ENCODE measurements at places on chromosomes 7 and 10. TPM values are rescaled to one million over a fixed set of nuclear protein-coding genes. Genes with fewer than 3 reads are reported as not detected.

The EEPD1 gene
- total RNA-seq = 58.0 TPM

The WNT2 gene
- total RNA-seq = not detected

The C7orf57 gene
- 0.31 TPM for total RNA-seq

The ZCCHC24 gene
- 2.6 TPM for total RNA-seq

The PLA2G12B gene
- not detected for total RNA-seq

The RNLS gene
- total RNA-seq = 8.0 TPM

The TMEM178B gene
- total RNA-seq = 1.3 TPM

The FGFR2 gene
- 0.43 TPM for total RNA-seq

The SPDYE2B gene
- total RNA-seq = not detected

The CALCR gene
- total RNA-seq = not detected

The NYAP1 gene
- 5.8 TPM for total RNA-seq

The TRUB1 gene
- total RNA-seq = 14.1 TPM

The PCBD1 gene
- 188 TPM for total RNA-seq

The ATG9B gene
- total RNA-seq = 0.70 TPM

The CUEDC2 gene
- total RNA-seq = 61.8 TPM

The CISD1 gene
- 52.8 TPM for total RNA-seq

The FGFBP3 gene
- total RNA-seq = 2.5 TPM

The ZNF775 gene
- 6.3 TPM for total RNA-seq

The WDR86 gene
- total RNA-seq = 0.11 TPM

The BCAP29 gene
- total RNA-seq = 43.9 TPM

The CACNA2D1 gene
- 7.0 TPM for total RNA-seq

The ASAH2 gene
- total RNA-seq = 2.2 TPM

The NANOS1 gene
- total RNA-seq = 2.8 TPM
